ENCODE measurements at places on chromosomes 11 and 22. TPM values are rescaled to one million over a fixed set of nuclear protein-coding genes. Genes with fewer than 3 reads are reported as not detected.
A peak's percentile ranks its signal among the peaks of the same experiment; 100 is the strongest.

DNA sequence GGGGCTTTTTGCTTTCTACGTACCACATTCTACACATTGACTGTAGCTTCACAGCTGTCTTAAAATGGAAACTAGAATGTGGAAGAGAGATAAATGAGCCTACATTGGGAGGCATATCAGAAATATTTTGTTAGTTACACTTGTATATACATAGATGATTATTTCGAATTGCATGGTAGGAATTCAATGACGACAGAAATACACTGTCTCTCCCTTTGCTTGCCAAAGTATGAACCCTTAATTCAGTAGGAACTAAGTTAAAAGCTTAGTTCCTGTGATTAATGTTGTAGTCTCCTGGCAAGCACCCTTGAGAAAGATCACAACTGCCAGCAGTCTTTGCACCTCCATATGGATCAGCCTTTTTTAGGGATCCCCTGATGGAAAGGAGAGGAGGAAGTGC lies 10.1 kb downstream of the C11orf87 start:
- H3K27me3 ChIP-seq: no peaks in the 10 kb centered on the region
- H3K27ac ChIP-seq: no peak overlapping the region
- H3K4me3 ChIP-seq: no peak overlapping the region
- DNase-seq: no peak
- no peaks in the 10 kb centered on the region for H3K36me3 ChIP-seq

GRCh38 chr11:119377961-119378667 lies 3.4 kb downstream of the USP2 start:
- no peak for DNase-seq
- H3K27ac ChIP-seq: no peak overlapping the region
- no peaks in the 10 kb centered on the region for H3K36me3 ChIP-seq
- no peaks in the 10 kb centered on the region for H3K27me3 ChIP-seq
- H3K4me1 ChIP-seq: peaks cover 17% of the 10 kb centered on the region

- no peaks in the 10 kb centered on the region for H3K4me1 ChIP-seq
- H3K4me3 ChIP-seq: no peak overlapping the region
- no peak overlapping the region for H3K27ac ChIP-seq
- H3K27me3 ChIP-seq: no peaks in the 10 kb centered on the region
Observed at GRCh38 chr11:121574801-121575200, 122.0 kb upstream of the SORL1-AS1 start.

GRCh38 chr11:19316434-19316833 lies 75.7 kb upstream of the E2F8 start:
- no peak overlapping the region for H3K27ac ChIP-seq
- H3K27me3 ChIP-seq: peaks cover 10% of the 10 kb centered on the region
- DNase-seq: no peak
- no peak overlapping the region for H3K4me3 ChIP-seq
- H3K36me3 ChIP-seq: no peaks in the 10 kb centered on the region

- H3K27ac ChIP-seq: peak overlapping the region; percentile 84
- H3K4me3 ChIP-seq: peak overlapping the region; percentile 43
- no peak for DNase-seq
- H3K4me1 ChIP-seq: peaks cover 3% of the 10 kb centered on the region
- no peaks in the 10 kb centered on the region for H3K27me3 ChIP-seq
Observed at GRCh38 chr11:122099374-122100036, 16.5 kb downstream of the BLID start.

The OR8D4 gene
- total RNA-seq: not detected

DNA sequence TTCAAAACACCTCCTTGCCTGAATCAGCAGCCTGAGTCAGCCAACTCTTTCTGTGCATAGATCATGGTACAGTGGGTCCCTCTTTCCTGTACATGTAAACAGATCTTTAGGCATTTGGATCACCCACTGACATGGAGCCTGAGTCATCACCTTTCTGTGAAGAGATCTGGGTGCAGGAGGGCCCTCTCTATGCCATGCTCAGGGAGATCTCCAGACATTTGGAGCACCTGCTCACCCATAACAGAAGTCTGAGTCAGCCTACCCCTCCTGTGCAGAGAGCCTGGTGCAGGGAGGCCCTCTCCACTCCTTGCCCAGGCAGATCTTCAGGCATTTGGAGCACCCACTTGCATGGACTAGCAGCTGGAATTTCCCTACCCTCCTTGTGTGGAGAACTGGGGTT lies 56.2 kb upstream of the GLYAT start:
- no peak overlapping the region for H3K4me3 ChIP-seq
- no peaks in the 10 kb centered on the region for H3K27me3 ChIP-seq
- no peak for DNase-seq
- no peak overlapping the region for H3K27ac ChIP-seq
- no peaks in the 10 kb centered on the region for H3K4me1 ChIP-seq

GRCh38 chr11:128692753-128693415 lies 988 bp upstream of the FLI1 start:
- peaks cover 44% of the 10 kb centered on the region for H3K27me3 ChIP-seq
- no peaks in the 10 kb centered on the region for H3K36me3 ChIP-seq
- no peak for DNase-seq
- no peak overlapping the region for H3K27ac ChIP-seq
- peak overlapping the region; percentile 40 for H3K4me3 ChIP-seq

The TOMT gene
- total RNA-seq: not detected

GRCh38 chr22:34099278-34099677 lies 179.0 kb upstream of the LARGE1 start:
- H3K4me3 ChIP-seq: no peak overlapping the region
- DNase-seq: no peak
- H3K4me1 ChIP-seq: no peaks in the 10 kb centered on the region
- H3K36me3 ChIP-seq: no peaks in the 10 kb centered on the region
- no peak overlapping the region for H3K27ac ChIP-seq

The MED17 gene
- total RNA-seq: 52.4 TPM

DNA sequence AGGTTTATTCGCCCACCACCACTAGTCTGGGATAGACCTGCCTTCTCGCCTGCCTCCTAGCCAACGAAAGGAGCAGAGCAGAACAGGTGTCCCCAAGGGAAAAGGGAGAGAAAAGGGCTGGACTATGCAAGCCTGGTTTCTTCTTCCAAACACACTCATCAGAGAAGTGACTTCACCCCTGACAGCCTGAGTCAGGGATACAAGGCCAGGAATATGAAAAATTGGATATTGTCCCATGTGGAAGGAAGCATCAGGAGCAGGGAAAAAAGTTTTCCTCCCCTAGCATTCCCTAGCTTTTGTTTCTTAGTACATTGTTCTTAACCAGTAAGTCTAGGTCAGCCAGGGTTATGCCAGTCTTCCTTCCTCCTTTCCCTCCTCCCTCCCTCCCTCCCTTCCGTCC lies 56.9 kb upstream of the TNRC6B start:
- H3K36me3 ChIP-seq: no peaks in the 10 kb centered on the region
- H3K27me3 ChIP-seq: no peaks in the 10 kb centered on the region
- DNase-seq: no peak
- no peak overlapping the region for H3K27ac ChIP-seq
- H3K4me3 ChIP-seq: no peak overlapping the region

- DNase-seq: no peak
- no peaks in the 10 kb centered on the region for H3K27me3 ChIP-seq
- no peak overlapping the region for H3K27ac ChIP-seq
- H3K4me3 ChIP-seq: no peak overlapping the region
Observed at GRCh38 chr11:60170566-60170965, 12.3 kb downstream of the MS4A6A start.

The ADAMTS8 gene
- 0.15 TPM for total RNA-seq

GRCh38 chr11:35127619-35128018 lies 11.4 kb upstream of the CD44 start:
- peak overlapping the region; percentile 62 for H3K27ac ChIP-seq
- DNase-seq: no peak
- peaks cover 4% of the 10 kb centered on the region for H3K4me1 ChIP-seq
- no peak overlapping the region for H3K4me3 ChIP-seq
- H3K27me3 ChIP-seq: no peaks in the 10 kb centered on the region

The P2RX6 gene
- total RNA-seq: 0.46 TPM

DNA sequence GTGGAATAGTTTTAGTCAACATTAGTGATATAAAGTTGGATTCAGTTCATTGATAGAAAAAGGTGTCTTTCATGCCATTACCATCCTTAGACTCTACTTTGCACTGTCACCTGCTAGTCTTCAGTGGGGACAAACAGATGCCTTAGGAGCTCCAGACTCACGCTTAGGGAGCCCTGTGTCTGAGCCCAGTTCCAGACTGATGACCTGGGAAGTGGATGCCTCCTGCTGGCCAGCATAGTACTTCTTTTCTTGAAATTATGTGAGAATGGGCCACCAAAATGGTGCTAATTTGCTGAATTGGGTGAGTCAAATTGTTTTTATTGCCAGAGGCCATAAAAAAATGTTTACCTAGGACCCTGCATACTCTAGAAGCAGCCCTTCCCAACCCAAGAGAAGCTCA lies 53.9 kb downstream of the NOX4 start:
- H3K4me1 ChIP-seq: no peaks in the 10 kb centered on the region
- no peaks in the 10 kb centered on the region for H3K27me3 ChIP-seq
- no peak for DNase-seq

GRCh38 chr22:44372611-44373010 lies 59.9 kb upstream of the SHISAL1 start:
- no peaks in the 10 kb centered on the region for H3K27me3 ChIP-seq
- H3K4me1 ChIP-seq: no peaks in the 10 kb centered on the region
- DNase-seq: no peak

DNA sequence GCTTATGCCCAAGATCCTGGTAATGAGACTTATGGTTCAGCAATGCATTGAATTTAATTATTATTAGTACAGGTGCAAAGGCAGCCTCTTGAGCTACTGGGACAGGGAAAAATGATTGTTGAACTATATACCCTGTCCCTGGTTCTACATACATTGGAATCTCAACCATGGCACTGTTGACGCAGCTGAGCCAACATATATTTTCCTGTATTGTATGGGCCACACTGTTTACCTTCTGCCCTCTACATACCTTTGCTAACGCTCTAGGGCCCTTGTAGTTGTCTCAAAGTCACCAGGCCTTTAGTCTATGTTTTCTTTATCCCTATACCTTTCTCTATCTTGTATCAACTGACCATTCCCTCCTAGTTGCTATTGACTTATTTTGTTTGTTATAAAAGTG lies 22.6 kb downstream of the KREMEN1 start:
- H3K4me3 ChIP-seq: no peak overlapping the region
- no peak for DNase-seq
- H3K27me3 ChIP-seq: no peaks in the 10 kb centered on the region
- H3K27ac ChIP-seq: no peak overlapping the region
- no peaks in the 10 kb centered on the region for H3K4me1 ChIP-seq
- no peaks in the 10 kb centered on the region for H3K36me3 ChIP-seq

The GGTLC3 gene
- not detected for total RNA-seq

- peaks cover 3% of the 10 kb centered on the region for H3K27me3 ChIP-seq
- no peak overlapping the region for H3K27ac ChIP-seq
- no peaks in the 10 kb centered on the region for H3K36me3 ChIP-seq
- H3K4me1 ChIP-seq: no peaks in the 10 kb centered on the region
- DNase-seq: no peak
Observed at GRCh38 chr22:43722444-43722843, 89.7 kb downstream of the EFCAB6 start.

The KRTAP5-11 gene
- not detected for total RNA-seq

The PKDREJ gene
- not detected for total RNA-seq

DNA sequence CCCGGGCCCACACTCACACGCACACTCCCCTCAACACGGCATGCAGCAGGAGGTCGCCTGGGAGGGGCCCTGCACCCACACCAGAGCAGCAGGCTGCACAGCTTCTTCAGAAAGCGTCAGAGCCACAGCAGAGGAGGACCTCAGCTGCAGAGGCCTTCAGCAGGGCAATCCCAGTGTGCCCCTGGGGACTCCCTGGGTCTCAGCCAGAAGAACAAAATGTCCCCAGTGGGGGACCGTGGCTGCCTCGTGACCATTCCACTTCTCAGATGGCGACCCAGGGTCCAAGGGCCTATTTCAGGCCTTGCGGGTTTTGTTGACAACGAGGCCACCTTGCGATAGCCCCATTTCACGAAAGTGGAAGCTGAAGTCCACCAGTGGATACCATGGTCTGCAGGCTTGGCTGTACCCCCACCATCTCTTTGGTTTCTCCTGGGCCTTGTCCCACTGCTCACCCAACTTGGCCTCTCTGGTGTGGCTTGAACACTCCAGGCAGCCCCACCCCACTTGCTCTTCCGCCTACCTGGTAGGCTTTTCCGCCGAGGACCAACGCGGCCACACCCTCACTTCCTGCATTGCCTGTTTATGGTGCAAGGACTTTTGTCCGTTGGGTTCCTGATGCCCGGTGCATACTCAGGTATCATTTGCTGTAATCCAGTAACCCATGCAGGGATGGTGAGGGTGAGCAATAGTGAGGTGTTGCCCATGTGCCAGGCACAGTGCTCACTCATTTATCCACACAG lies 38.1 kb downstream of the MB start:
- no peak for DNase-seq
- peaks cover 19% of the 10 kb centered on the region for H3K4me1 ChIP-seq
- no peaks in the 10 kb centered on the region for H3K27me3 ChIP-seq
- H3K36me3 ChIP-seq: no peaks in the 10 kb centered on the region
- no peak overlapping the region for H3K4me3 ChIP-seq

The C11orf52 gene
- not detected for total RNA-seq

The CRYBB2 gene
- 0.39 TPM for total RNA-seq

DNA sequence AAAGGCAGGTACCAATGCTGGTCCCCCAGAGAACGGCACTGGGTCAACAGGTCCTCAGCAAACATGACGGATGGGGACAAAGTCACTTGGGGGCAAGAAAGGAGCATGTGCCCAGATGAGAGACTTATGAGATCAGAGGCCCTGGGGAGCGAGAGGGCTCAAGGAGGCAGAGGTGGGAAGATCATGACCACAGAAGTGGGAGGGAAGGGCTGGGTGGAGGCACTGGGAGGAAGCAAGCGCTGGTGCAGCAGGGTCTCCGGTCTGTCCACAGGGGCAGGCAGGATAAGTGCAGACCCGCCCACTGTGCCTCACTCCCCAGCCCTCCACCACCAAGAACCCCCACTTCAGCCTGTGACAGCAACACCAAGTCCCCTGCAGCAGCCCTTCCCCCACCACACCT lies 10.9 kb downstream of the ELFN2 start:
- H3K27me3 ChIP-seq: no peaks in the 10 kb centered on the region
- H3K4me3 ChIP-seq: no peak overlapping the region
- H3K36me3 ChIP-seq: no peaks in the 10 kb centered on the region
- no peak for DNase-seq
- H3K4me1 ChIP-seq: peaks cover 7% of the 10 kb centered on the region

The PGGHG gene
- 115 TPM for total RNA-seq

The C11orf65 gene
- total RNA-seq: 0.18 TPM

- no peaks in the 10 kb centered on the region for H3K27me3 ChIP-seq
- H3K36me3 ChIP-seq: no peaks in the 10 kb centered on the region
- no peaks in the 10 kb centered on the region for H3K4me1 ChIP-seq
- H3K4me3 ChIP-seq: no peak overlapping the region
- no peak overlapping the region for H3K27ac ChIP-seq
Observed at GRCh38 chr11:65808744-65809341, 22.0 kb downstream of the OVOL1 start.
